ENCODE measurements at places on chromosomes 7 and 10. TPM values are rescaled to one million over a fixed set of nuclear protein-coding genes. Genes with fewer than 3 reads are reported as not detected.
A peak's percentile ranks its signal among the peaks of the same experiment; 100 is the strongest.

Gene HOXA5
- total RNA-seq, result not detected

Gene LUC7L2
- 138 TPM for total RNA-seq

Gene MRLN
- not detected for total RNA-seq

Gene TRPV6
- total RNA-seq, result not detected

Gene OR2A1
- total RNA-seq, result 0.06 TPM

Gene GNGT1
- total RNA-seq, result not detected

- no peak overlapping the region for H3K4me3 ChIP-seq
- peaks cover 6% of the 10 kb centered on the region for H3K36me3 ChIP-seq
- DNase-seq, result no peak
- no peak overlapping the region for H3K27ac ChIP-seq
- peaks cover 6% of the 10 kb centered on the region for H3K4me1 ChIP-seq
- no peaks in the 10 kb centered on the region for H3K27me3 ChIP-seq
Measured at GRCh38 chr7:129471402-129471827, 30.9 kb upstream of the SMKR1 start.

GRCh38 chr10:88065383-88066049 lies 202.1 kb downstream of the PTEN start:
- no peaks in the 10 kb centered on the region for H3K27me3 ChIP-seq
- H3K4me1 ChIP-seq, result peaks cover 51% of the 10 kb centered on the region
- peaks cover 12% of the 10 kb centered on the region for H3K36me3 ChIP-seq
- peak overlapping the region; percentile 58 for H3K27ac ChIP-seq
- no peak for DNase-seq

Measured in activated naive CD8-positive, alpha-beta T cell treated with anti-CD3 and anti-CD28 coated beads, Interleukin-2, amount 10 ng/mL, durations not matched to agents 7 days and 5 days (primary cell).